CD4-positive, alpha-beta T cell treated with Interleukin-6 at 100 ng/mL for 8 hours (primary cell): ENCODE measurements at places on chromosomes 6 and 20.

DNA sequence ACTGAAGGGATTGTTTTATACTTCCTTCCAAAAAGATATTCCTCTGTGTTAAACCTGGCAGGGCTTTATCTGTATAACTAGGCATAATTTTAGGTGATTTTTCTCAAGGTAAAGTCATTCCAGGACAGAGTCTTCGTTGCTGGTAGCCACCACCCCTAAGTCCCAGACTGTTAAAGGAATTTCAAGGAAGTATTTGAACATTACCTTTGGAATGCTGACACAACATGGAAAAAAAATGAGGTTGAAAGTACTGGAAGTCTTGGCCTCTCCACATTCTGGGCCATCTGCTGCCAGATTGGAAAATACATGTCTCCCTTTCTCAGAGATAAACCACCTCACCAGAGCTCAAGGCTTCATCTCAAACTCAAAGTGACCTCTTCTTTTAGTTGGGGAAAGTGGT lies 27.0 kb upstream of the ETV7 start:
- no peak for DNase-seq

- DNase-seq: no peak
Observed at GRCh38 chr20:49942942-49943341, 6.7 kb downstream of the RNF114 start.

GRCh38 chr6:136772685-136773472 lies 19.4 kb downstream of the MAP3K5 start:
- DNase-seq: no peak

- DNase-seq: no peak
Observed at GRCh38 chr20:39716796-39717341, 754.7 kb downstream of the DHX35 start.

GRCh38 chr6:3849681-3850450 lies 693 bp downstream of the FAM50B start:
- no peak for DNase-seq

GRCh38 chr6:125008957-125009356 lies 46.7 kb downstream of the RNF217 start:
- DNase-seq: no peak

DNA sequence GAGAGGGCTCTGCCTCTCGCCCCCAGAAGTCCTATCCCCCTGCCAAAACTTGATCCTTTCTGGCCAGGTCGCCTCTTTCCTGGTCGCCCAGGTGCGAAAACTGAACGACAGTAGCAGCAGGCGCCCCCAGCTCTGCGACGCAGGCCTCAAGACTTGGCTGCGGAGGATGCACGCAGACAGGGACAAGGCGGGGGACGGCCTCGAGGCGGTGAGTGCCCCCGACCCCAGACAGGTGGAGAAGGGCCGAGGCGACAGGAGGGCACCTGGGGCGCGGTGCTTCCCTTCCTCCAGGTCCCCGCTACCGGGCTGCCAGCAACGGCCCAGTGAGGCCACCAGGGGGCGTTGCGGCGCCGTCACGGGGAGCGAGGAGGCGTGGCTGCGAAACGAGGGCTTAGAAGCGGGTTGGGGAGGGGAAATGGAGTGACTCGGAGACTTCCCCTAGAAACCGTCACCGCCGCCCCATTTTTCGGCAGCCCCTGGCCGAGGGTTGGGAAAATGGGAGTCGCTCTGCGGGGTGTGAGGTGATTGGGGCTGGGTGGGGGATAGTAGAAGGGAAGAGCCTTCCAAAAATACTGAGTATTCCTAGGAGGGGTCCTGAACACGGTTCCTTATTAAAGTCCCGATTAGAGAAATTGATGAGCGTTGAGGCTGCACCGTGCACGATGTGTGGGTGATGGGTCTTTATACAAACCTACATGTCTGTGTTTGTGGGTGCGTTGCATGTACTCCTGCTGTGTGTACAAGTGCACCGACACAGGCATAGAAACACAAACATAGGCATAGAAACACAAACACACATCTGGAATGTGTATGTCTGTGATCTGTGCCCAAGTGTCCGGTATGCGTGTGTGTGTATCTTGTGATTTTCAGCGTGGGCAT lies 44.6 kb downstream of the ARHGAP40 start:
- DNase-seq: peak; percentile 87

DNA sequence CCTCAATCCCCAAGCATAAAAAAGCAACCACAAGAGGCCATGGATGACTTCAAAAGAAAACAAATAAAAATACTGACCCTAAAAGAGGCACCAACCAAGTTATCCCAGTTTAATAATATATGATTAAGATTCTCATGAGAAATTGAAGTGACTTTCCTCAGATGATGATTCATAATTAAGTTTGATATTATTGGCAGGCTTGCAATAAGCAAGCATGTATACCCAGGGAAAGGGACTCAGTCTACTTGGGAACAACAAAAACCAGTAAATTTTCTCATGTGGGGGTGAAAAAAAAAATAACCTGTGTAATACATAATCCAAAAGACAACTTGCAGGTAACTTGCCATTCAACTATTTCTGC lies 19.6 kb downstream of the JAG1 start:
- DNase-seq: no peak

DNA sequence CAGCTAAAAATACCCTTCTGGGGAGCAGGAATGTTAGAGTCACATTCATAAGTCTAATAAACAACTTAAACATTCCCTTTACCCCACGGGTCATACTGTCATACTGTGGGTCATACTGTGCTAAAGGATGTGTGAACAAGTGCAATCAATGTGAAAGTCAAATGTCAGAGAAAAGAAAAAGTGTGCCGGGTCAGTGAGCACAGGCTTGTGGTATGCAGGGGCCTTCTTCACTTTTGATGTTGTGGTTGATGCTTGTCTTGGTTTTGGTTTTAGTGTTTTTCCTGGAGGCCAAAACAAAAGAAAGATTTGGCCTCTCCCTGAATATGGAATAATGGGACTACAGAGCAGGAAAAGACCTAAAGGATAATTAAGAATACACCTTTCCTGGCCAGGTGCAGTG lies 267.9 kb upstream of the PLN start:
- DNase-seq: no peak

DNA sequence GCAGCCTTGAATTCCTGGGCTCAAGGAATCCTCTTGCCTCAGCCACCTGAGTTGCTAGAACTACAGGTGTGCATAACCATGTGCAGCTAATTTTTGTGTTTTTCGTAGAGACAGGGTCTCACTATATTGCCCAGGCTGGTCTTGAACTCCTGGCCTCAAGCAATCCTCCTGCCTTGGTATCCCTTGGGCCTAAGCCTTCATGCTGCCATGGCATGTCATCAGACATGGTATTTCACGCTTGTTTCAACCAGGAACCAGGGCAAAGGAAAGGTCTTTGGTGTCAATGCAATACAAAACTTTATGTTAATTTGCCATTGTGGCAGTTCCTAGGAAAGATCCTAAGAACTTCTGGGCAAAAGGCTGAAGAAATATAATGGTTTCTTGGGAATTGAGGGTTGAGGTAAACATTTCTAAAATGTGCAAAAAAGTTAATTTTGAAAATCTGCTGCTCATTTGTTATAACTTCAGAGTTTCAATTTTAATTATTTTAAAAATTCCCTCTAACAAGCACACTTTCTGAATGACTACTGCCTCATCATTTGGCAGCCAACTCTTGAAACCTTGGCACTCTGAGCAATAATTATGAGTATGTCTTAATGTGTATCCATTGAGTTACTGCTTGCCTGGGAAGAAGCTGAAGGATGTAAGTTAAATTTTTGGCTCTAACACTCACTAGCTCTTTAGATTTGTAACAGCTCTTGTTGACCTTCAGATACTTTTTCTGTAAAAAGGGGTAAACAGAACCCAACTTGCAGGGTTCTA lies 154.1 kb downstream of the GJA10 start:
- DNase-seq: no peak

- no peak for DNase-seq
Observed at GRCh38 chr6:75524322-75524972, 30.8 kb upstream of the FILIP1 start.

- DNase-seq: no peak
Observed at GRCh38 chr6:97049253-97050011, 124.9 kb downstream of the KLHL32 start.

DNA sequence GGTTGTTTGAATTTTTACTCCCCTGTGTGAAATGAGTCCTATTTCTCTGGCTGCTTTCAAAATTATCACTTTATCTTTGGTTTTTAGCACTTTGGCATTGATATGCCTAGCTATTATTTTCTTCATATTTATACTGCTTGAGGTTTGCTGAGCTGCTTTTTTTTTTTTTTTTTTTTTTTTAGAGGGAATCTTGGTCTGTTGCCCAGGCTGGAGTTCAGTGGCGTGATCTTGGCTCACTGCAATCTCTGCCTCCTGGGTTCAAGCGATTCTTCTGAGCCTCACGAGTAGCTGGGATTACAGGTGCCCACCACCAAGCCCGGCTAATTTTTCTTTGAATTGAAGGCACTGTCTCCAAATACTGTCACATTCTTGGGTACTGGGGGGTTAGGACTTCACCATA lies 40.6 kb downstream of the STXBP5 start:
- DNase-seq: no peak

- DNase-seq: no peak
Observed at GRCh38 chr20:18397030-18397429, 69.8 kb downstream of the DZANK1 start.
